ENCODE measurements at places on chromosomes 4 and X. TPM values are rescaled to one million over a fixed set of nuclear protein-coding genes. Genes with fewer than 3 reads are reported as not detected.
A peak's percentile ranks its signal among the peaks of the same experiment; 100 is the strongest.

Gene ZDHHC9
- 29.0 TPM for polyA plus RNA-seq

Gene KCTD8
- polyA plus RNA-seq, result not detected

- DNase-seq, result no peak
Measured at GRCh38 chr4:101145021-101145420, 202.3 kb downstream of the PPP3CA start.

Gene MAGED4B
- 1.6 TPM for polyA plus RNA-seq

GRCh38 chr4:80185787-80186548 is 11.3 kb upstream of the PRDM8 start:
- DNase-seq, result no peak

- DNase-seq, result no peak
Measured at GRCh38 chr4:4296283-4296846, 6.3 kb downstream of the ZBTB49 start.

DNA sequence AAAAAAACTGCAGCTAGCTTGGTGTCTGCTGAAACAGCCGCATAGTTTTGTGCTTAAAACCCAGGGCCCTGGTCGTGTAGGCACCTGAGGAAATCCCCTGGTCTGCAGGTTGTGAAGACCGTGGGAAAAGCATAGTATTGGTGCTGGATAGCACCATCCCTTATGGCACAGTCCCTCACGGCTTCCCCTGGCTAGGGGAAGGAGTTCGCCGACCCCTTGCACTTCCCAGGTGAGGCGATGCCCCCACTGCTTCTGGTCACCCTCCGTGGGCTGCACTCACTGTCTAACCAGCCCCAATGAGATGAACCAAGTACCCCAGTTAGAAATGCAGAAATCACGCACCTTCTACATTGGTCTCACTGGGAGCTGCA is 1105.1 kb downstream of the STPG2 start:
- DNase-seq, result no peak

DNA sequence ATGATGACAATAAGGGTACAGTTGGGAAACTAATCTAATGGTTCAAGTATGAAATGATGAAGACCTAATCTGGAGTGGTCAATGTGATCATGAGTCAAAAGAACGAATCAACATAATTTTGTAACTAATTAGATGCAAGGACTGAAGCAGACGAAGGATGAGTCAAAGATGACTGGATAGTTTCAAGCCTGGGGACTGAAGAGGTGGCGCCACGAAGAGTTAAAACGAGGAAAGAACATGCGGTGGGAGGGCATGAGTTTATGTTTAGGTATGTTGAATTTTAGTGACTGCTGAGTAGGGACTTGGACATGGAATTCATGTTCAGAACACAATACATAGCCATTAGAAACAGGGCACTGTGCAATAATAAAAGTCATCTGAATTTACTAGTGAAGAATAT is 221.5 kb upstream of the FAM241A start:
- DNase-seq, result no peak

GRCh38 chrX:71171110-71171801 is 26.6 kb downstream of the NLGN3 start:
- peak; percentile 39 for DNase-seq

DNA sequence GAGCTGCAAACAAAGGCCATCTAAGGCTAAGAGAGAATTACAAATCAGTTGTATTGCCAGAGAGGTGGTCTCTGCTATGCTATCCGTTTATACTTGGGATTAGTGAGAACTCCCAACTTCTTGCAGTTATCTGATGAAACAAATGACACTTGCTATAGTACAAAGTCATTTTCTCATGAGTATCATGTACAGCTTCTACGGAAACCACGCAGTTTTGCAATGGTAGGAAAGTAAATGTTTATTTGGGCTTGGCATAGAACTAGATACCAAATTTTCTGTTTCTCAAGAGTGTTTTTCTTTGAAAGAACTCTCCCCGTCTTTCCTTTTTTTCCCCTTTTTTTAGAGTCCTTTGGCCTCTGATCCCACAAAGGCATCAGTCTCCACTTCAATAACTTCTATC is 128.2 kb upstream of the ENPEP start:
- no peak for DNase-seq

Data from small intestine (tissue), 16 donors.